Thyroid gland (tissue), 4 donors: ENCODE measurements at places on chromosomes 4 and X. TPM values are rescaled to one million over a fixed set of nuclear protein-coding genes. Genes with fewer than 3 reads are reported as not detected.
A peak's percentile ranks its signal among the peaks of the same experiment; 100 is the strongest.

- no peaks in the 10 kb centered on the region for H3K36me3 ChIP-seq
- H3K4me3 ChIP-seq = no peak overlapping the region
- no peaks in the 10 kb centered on the region for H3K4me1 ChIP-seq
- no peaks in the 10 kb centered on the region for H3K27me3 ChIP-seq
- DNase-seq = no peak
Measured at GRCh38 chr4:183229397-183229796, 90.7 kb downstream of the CLDN22 start.

- DNase-seq = peak; percentile 33
- no peak overlapping the region for H3K4me3 ChIP-seq
- peaks cover 14% of the 10 kb centered on the region for H3K4me1 ChIP-seq
- peak overlapping the region; percentile 74 for H3K27ac ChIP-seq
Measured at GRCh38 chr4:128782076-128782715, 27.3 kb upstream of the JADE1 start.

DNA sequence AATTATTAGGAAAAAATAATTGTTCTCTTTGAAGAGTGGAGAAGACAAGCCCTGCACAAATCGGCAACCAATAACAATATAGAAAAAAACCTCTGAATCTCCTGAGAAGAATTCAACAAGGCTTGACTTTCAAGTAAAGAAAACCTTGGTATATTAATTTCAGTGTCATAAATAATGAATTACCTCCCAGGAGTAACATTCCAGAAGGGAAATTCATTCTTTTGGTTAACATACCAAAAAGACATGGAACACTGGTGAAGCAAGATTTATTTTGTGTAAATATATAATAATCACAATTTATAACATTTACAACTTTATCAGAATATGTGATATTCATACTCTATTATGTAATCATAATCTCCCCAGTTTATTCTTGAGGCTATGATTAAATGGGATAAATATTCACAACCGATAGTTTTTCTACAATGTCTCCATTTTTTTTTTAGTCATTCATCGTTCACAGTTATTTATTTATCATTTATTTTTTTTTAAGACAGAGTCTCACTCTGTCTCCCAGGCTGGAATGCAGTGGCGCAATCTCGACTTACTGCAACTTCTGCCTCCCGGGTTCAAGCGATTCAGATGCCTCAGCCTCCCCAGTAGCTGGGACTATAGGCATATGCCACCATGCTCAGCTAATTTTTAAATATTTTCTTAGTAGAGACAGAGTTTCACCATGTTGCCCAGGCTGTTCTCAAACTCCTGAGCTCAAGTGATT, 53.0 kb upstream of the RPS6KA6 start:
- no peak for DNase-seq
- no peak overlapping the region for H3K4me3 ChIP-seq
- H3K4me1 ChIP-seq = no peaks in the 10 kb centered on the region
- no peaks in the 10 kb centered on the region for H3K36me3 ChIP-seq
- no peaks in the 10 kb centered on the region for H3K27me3 ChIP-seq

- H3K36me3 ChIP-seq = no peaks in the 10 kb centered on the region
- DNase-seq = peak; percentile 48
- no peak overlapping the region for H3K4me3 ChIP-seq
Measured at GRCh38 chr4:148776941-148777340, 334.7 kb upstream of the NR3C2 start.

DNA sequence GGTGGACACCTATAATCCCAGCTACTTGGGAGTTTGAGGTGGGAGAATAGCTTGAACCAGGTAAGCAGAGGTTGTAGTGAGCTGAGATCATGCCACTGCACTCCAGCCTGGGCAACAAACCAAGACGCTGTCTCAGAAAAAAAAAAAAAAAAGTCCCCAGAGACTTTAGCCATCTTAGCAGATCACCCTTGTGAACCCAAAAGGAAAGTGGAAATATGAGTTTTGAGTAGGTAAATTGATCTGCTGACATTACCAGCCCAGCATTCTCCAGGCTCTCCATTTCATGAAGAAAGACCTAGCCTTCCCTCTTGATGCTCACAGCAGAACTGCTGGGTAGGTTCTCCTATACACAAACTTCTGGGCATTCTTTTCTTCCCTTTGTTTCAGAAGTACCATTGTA, 24.5 kb upstream of the HNRNPD start:
- H3K27ac ChIP-seq = no peak overlapping the region
- H3K36me3 ChIP-seq = no peaks in the 10 kb centered on the region
- H3K4me1 ChIP-seq = no peaks in the 10 kb centered on the region
- DNase-seq = peak; percentile 47
- H3K27me3 ChIP-seq = no peaks in the 10 kb centered on the region

CFAP99 gene
- 1.1 TPM for total RNA-seq

TEX13B gene
- total RNA-seq = not detected

KLHL15 gene
- 12.8 TPM for total RNA-seq

NOX1 gene
- not detected for total RNA-seq

GALNTL6 gene
- total RNA-seq = not detected

NDNF gene
- total RNA-seq = 3.5 TPM
